ENCODE measurements at places on chromosomes 13 and 19.

- DNase-seq = no peak
Observed at GRCh38 chr13:40637643-40638042, 28.8 kb downstream of the FOXO1 start.

DNA sequence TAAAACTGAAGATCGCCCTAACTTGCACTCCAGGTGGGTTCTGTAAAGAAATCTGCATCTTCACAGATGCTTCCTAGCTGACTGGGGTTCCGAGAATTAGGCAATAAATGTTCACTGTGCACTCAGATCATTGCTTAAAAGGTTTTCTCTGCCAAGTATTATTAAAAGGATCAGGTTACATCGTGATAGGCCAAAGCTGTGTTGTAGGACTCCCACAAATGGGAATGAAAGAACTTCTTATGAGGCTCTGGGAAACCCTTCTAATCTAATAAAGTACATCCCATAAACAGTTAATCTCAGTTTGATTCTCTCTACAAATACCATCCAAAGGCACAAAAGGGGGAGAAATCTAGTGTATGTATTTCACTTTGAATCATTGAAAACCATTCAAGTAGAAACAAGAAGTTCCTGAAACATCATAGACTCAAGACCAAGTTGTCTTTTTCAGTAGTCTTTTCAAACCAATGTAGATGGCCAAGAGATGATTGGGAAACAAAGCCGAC lies 7.1 kb upstream of the POU4F1 start:
- DNase-seq = no peak

- DNase-seq = no peak
Observed at GRCh38 chr13:19607523-19608078, 25.9 kb upstream of the MPHOSPH8 start.

GRCh38 chr19:913080-913748 lies at the start of gene R3HDM4:
Gene R3HDM4, minus strand, starts transcription at chr19:913219. Its CDS starts 62 bp downstream, at chr19:913157.
- peak; percentile 86 for DNase-seq

DNA sequence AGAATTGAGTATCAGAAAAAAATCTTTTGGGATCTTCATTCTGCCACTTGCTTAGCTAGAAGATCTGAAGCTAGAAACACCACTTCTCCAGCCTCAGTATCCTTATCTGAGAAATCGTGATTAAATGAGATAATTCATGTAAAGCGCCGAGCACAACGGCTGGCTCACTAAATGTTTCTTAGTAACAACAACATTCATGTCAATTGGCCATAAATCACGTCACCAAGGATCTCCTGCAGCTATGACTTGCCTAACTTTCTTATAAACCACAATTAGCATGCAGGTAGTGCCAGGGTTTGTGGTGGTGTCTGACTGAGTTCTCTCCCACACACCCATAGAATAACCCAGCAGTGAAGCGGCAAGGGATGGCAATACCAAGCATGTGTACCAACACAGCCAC lies 501.3 kb downstream of the EFNB2 start:
- DNase-seq = no peak

DNA sequence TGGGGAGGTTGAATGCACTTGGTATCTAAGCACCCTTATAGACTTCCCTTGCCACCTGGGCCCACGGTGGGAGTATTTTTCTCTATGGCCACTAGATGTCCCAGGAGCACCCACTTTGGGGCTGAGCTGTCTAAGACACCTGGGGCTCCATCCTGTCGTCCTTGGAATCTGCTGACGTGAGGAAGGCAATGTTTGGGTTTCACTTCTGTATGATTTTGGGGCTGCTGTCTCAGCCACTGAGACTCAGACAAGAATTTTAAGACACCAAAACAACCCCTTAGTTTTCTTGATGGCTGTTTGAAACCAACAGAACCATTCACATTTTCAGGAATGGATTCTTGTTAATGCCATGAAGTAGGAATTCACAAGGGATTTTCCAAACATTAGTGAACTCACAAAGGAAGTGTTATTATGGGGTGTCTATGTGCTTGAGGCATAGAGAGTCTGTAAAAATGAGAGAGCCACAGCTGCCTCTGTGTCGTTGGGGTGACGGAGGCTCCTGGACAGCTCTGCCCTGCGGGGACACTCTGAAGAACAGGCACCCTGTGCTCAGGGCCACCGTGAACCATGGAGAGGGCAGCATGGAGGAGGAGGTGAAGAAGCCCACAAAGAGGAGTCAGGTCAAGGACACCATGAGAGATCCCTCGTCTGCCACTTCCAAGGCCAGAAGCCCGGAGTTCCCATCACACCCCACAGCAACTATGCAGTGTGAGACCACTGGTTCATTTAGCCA lies 106.8 kb upstream of the SPATA13 start:
- peak; percentile 81 for DNase-seq

GRCh38 chr13:82963226-82964099 lies 918.8 kb downstream of the SLITRK1 start:
- no peak for DNase-seq

DNA sequence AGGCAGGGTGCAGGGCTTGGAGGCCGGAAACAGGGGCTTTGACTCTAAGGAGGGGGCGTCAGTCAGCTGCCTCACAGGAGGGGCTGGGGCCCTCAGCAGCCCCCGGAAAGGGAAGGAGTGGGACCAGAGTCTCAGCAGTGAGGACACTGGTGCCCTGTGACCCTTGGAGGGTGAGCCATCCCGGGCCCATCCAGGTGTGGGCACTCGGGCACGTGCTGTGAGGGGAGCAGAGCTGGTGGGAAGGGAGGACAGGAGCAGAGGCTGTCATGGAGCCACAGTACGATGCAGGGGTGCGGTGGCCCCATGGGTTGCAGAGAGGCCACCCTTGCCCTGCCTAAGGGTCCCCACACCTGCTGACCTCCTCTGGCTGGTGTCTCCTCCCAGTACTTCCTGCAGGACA lies 19.1 kb upstream of the ZNF544 start:
- DNase-seq = no peak
